Neural progenitor cell (in vitro differentiated cells): ENCODE measurements at places on chromosomes 4 and X.
A peak's percentile ranks its signal among the peaks of the same experiment; 100 is the strongest.

DNA sequence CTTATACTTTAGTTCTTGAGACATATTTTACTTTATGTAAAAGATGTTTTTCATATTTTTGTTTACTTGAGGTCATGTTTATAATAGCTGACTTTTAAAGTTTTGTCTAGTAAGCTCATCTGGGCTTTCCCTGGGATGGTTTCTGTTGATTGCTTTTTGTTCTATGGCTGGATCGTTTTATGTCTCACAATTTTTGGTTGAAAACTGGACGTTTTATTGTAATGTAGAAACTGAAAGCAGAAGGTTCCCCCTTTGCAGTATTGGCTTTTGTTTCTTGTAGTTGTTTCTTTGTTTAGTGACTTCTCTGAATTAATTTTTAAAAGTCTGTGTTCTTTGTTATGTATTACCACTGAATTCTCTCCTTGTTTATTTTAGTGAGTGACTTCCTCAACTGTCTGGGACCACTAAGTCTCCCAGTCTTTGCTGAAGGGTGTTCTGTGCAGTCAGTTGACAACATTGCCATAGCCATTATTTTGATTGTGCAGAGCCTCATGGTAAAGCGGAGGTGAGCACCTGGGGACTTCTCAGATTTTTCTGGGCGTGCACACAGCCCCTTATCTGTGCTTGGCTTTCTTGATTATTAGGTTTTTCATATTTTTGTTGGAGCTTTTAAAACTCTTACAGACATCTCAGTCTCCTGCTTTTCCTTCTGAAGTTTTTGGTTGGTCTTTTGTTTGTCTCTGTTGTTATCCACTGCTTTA, 31.0 kb downstream of the KDM6A start:
- no peak for DNase-seq

- no peak for DNase-seq
Measured at GRCh38 chrX:155949098-155949497, 48.4 kb upstream of the IL9R start.

- no peak for DNase-seq
Measured at GRCh38 chr4:119804404-119804803, 175.8 kb upstream of the PDE5A start.

GRCh38 chr4:6819295-6819694, 36.8 kb downstream of the KIAA0232 start:
- no peak for DNase-seq

DNA sequence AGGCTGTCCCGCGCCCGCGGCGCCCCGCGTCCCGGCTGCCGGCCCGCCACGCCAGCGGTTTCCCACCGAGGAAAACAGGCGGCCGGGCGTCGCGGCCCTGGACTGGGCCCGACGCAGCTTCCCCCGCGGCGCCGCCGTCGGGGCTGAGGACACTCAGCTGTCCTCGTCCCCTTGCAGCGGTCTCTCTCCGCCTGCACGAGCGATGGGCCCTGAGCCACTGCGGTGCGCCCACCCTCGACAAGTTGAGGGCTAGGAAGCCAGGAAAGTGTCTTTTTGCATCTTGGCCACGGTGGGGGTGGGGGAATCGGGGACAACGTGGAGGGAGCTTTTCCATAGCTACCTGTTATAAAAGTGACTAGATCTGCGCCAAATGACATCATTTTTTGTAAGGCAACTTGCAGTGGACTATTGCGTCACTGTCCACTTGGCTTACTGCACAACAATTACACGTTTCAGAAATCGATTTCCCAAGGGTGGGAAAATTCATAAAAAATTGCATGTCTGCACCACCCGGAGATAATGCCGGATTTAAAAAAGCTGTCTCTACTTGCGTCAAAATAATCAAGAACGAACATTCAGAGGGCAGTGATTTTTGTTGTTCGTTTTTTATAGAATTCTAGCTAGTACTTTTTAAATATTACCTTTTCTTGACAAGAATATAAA, 1.1 kb downstream of the KLHL15 start:
- DNase-seq: no peak

DNA sequence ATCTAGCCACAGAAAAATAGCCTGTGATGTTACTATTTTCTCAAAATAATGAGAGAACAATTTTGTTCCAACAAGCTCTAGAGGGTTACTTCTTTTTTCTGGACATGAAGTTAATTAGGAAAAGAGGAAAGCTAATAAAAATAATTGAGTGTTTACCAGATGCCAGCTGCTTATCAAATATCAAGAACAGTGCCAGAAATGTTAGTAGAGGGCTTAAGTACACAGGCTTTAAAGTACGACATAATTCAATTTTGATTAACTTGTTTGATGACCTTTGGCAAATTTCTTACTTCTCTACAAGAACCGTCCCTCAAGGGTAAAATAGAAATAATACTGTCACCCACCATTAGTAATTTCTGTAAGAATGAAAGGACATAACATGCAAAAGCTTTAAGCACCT, 977.0 kb downstream of the FSTL5 start:
- no peak for DNase-seq

- peak; percentile 15 for DNase-seq
Measured at GRCh38 chrX:104469771-104470170, 96.2 kb upstream of the IL1RAPL2 start.

DNA sequence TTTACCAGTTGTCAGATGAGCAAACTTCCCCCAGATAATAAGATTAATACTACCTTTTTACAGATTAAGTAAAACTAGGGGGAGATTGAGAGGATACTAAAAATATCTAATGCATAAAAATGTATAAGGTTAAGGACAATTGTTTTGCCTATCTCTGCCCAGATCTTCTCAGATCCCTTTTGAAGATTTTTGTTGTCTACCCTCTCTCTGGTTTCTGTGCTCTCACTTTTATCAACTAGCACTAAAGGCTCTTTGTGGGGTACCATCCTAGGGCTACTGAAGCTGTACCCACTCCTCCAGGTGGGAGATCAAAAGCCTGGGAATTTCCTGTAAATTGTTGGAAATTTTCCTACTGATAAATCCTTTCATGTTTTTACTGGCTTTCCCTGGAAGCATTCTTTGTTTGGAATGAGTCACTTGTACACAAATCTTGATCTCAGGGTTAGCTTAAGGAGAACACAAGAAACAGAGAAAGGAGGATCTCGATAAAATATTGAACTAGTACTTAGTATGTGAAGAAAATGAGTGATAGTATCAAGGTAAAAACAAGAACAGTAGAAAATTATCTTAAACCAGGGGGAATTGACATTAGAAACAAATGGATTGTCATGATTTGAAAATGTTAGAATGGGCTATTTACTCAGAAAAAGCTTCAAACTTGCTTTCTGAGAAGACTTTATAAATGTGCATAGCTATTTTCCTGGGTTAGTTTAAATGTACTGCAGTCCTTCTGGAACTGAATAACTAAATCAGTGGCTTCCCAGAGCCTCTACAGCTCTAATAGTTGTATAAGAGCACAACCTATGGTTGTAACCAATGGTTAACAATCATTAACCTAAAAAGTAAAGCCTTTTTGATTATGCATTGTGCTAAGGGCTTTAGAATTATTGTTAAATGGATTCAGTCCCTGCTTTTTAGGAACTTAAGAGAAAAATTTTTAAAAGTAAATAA, 679.9 kb upstream of the MAGEB2 start:
- DNase-seq: no peak

DNA sequence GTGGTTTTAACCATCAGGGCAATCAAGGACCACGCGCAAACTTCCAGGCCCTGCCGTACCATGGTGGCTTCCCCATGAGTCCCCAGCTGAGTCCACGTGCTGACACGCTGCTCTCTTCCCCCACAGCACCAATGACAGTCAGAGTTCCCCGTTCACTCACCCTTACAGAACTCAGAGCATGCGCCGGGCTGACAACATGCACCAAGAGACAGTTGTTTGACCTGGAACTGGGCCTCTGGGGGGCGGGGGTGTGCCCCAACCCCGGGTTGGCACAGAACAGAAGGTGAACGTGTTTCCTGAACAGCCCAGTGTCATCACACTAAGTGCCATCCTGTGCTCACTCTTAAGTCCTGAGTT, 29.4 kb downstream of the IRF2 start:
- DNase-seq: no peak

DNA sequence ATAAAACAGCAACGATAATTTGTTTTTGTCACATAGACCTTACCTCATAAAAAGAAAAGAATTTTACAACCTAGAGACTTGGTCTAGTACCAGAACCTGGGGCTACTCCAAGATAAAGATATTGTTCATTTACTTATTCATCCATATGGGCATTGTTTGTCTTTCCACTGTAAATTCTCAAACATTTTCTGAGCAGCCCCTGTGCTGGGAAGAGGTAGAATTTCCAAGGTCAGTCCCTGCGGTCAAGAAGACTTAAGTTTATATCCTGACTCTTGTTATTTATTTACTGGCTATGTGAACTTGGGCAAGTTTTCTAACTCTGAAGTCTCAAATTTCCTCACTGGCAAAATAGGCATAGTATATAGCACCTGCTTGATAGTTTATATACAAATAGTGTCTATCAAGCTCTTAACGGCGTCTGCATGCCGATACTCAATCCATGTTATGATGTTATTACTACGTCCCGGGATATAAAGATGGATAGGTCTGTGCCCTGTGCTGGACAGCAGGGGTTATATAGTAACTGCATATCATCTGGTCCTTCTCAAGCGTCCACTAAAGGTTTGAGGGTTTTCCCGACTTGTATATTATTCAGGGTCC, 222.1 kb upstream of the TAPT1 start:
- no peak for DNase-seq

GRCh38 chr4:39544580-39545315, 17.5 kb upstream of the UGDH start:
- DNase-seq: no peak

- DNase-seq: peak; percentile 59
Measured at GRCh38 chr4:54101190-54102041, 1.5 kb downstream of the GSX2 start.

GRCh38 chr4:2166253-2166652, 75.7 kb downstream of the HAUS3 start:
- no peak for DNase-seq

DNA sequence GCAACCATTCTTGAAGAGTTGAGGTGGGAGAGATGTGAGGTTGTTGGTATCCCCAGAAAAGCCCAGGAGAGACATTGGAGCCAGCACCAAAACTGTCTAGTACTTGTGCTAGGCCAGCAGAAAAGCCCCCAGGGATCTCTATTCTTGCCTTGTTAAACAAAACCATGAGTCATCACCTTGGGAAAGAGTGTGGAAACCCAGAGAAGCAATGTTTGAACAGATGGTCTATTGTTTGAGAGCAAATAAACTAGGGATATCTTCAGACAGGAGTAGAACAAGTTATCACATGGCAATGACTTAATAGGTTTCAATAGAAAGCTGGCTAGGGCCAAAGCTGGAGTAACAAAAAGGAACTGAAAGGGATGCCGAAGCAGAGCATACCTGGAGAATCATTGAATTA, 195.7 kb upstream of the CASK start:
- DNase-seq: no peak

DNA sequence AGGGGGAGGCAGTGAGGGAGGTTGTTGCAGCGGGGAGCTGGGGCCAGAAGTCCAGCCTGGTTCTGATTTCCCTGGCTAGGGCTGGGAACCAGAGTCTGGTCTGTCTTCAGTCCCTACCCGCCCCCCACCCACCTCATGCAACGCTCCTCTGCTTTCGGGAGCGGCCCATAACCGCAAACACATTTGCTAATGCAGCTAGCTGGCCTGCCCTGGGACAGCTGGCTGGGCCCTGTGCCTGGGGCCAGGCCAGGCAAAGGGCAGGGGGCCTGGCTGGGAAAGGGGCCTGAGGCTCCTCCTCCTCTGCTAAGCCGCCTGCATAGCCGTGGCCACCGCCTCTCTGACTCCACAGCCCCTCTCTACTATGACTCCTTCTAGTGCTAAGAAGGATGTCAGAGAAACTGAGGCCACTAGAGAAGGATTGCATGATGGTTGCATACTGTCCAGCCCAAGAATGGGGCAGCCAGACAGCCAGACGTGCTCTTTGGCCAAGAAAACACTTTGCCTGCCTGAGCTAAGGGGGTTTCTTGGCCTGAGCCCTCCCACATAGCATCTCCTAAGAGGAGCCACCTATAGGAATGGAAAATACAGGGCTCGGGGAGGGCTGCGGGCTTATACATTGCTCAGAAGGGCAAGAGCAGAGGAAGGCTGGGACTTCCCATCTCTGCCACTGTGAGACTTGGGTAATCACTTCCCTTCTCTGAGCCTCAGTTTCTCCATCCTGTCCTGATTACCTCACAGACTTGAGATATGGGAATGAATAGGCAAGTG, 76.9 kb downstream of the PJA1 start:
- DNase-seq: peak; percentile 62

DNA sequence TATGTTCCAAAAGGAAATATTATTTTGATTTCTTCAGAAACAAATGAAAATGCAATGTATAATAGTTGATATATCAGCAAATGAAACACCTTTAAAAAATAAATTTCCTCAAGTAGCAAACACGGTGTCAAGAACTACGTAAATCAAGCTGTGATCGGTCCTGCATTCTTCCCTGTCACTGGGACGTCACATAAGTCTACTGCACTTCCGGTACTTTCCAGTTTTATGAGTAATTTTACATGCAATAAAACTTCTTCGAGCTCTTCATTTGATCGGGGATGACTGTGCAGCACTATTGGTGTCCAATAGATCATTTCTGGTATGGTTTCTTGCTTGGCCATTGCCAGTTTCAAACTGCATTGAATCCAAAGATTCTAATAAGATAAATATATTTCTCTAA, 114.0 kb upstream of the VEGFC start:
- no peak for DNase-seq

DNA sequence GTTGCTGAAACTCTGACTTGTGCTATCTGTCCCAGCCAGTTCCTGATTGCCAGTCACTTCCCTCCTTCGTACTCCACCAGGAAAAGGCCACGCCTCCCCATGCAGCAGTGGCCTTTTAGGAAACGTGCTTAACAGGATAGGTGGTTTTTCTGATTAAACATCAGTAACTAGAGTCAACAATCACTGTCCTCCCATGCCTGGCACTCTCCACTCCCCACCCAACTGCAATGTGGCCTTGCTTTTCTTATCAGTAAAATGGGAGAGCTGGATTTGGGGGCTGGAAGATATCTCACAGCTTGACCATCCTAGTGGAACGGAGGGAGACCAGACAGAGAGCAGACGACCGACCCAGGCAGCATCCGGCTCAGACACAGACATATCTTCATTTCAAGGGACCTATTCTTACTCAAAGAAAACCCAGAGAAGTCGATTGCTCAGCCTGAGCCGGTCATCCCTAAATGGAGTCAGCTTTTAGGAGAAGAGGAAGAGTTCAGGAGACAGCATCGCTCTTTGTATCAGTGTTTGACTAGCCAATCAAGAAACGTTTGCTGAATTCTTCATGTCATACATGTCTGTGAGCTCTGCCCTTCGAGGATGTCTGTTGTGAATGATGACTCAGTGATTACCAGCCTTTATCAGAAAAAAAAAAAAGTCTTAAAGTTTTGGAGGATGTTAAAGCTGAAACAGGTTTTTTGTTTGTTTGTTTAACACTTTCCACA, 12.7 kb upstream of the UBA6 start:
- no peak for DNase-seq

- no peak for DNase-seq
Measured at GRCh38 chrX:71170660-71171059, 26.0 kb downstream of the NLGN3 start.

DNA sequence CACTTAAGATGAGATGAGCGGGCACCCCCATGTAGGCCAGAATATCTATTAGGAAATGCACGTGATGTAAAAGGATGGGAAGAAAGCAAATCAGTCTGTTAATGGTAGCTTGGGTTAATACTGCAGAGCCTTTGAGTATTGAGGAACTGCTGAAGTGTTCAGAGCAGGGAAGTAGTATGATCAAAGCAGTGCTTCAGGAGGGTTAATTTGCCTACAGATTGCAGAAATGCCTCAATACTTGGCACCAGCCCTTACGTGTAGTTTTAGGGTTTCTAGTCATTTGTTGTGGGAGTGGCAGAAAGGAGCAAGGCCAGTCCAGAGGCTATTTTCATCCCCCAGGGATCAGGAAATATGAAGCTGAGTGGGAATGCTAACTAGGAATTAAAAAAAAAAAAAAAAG, 19.7 kb downstream of the ZFX start:
- DNase-seq: no peak

- DNase-seq: no peak
Measured at GRCh38 chr4:75696071-75696470, 22.9 kb upstream of the G3BP2 start.
